ENCODE measurements at places on chromosomes 7 and 10.

GRCh38 chr7:140160308-140160707 is 16.5 kb downstream of the KDM7A start:
- DNase-seq: no peak

- no peak for DNase-seq
Observed at GRCh38 chr10:10482613-10483012, 535.1 kb upstream of the CELF2 start.

GRCh38 chr7:2101630-2102374 is 130.9 kb downstream of the MAD1L1 start:
- no peak for DNase-seq

DNA sequence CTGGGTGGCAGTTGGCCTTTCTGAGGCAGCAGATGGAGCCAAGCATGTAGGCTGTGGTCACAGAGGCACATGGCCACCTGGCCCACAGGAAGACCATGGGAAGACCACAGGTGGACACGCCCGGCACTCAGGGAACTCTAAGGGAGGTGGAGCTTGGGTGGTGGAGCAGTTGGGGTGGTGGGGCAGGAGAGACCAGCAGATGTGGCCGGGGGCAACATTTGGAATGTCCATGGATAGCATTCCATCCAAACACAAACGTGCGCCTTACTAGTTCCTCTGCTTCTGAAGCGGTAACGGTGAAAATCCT is 290.9 kb downstream of the PTPRN2 start:
- DNase-seq: no peak

DNA sequence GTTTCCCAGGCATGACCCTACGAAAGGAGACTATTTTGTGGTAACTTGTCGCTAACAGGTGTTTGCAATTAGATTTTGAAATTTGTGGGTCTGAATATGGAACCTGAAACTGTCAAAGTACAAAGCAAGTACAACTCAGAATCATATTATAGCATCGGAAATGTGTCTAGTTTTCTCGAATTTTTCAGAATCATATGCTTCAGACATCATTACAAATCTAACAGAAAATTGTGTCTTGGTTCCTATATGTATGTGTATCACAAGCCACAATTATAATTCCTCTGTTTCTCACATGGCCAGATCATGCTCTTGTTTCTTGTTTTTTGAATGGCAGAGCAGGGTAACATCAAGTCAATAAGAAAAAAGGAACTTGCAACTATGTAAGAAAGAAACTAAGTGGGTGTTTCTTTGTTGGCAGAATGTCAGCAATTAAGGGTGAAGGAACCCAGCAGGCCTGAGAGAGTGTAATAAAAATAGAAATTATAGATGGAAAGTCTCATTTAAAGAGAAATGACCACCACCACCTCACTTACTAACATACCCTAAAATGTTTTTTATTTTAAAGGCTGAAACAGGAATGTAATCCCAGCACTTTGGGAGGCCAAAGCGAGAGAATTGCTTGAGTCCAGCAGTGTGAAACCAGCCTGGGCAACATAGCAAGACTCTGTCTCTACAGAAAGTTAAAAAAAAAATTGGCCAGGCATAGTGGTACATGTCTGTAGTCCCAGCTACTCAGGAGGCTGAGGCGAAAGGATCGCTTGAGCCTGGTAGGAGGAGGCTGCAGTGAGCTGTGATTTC is 51.3 kb downstream of the PRTFDC1 start:
- no peak for DNase-seq

DNA sequence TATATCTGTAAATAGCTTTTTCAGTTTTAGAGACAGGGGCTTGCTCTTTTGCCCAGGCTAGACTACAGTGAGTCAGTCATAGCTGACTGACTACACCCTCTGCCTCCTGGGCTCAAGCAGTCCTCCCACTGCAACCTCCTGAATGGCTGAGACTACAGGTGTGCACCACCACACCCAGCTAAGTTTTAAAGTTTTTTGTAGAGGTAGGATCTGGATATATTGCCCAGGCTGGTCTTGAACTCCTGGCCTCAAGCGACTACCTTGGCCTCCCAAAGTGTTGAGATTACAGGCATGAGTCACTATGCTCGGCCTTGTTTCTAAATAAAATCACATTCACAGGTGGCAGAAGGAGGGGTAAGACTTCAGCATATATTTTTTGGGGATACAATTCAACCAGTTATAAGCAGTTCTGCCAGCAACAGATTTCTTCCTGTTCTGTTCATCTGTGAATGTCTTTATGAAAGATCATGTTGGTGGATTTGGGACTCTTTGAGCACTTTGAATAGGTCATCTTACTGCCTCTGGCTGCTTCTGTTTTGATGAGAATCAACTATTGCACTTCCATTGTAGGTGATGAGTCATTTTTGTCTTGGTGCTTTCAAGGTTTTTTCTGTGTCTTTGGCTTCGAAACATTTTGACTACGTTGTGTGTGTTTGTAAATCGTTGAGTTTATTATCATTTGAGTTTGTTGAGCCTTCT is 15.7 kb downstream of the RBM33 start:
- DNase-seq: no peak

- DNase-seq: no peak
Observed at GRCh38 chr10:56763090-56763489, 402.0 kb upstream of the ZWINT start.
